ENCODE measurements at places on chromosomes 12 and 14.

DNA sequence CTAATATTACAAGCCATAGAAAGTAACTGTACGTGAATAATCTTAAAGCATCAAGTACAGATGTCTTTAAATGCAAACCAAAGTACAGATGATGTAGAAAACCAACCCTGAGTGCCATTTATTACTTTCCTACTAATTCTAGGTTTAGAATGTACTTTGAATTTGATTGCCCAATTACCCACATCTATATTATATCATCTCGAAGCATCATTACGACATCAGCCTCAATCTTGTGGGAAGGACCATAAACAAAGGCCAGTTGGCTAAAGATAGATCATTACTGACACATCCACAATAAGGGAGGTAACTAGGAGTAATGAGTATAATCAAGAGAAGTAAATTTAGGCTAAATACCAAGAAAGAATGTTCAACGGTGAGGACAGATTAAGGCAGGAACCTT is 478.9 kb downstream of the BCAT1 start:
- DNase-seq: no peak

DNA sequence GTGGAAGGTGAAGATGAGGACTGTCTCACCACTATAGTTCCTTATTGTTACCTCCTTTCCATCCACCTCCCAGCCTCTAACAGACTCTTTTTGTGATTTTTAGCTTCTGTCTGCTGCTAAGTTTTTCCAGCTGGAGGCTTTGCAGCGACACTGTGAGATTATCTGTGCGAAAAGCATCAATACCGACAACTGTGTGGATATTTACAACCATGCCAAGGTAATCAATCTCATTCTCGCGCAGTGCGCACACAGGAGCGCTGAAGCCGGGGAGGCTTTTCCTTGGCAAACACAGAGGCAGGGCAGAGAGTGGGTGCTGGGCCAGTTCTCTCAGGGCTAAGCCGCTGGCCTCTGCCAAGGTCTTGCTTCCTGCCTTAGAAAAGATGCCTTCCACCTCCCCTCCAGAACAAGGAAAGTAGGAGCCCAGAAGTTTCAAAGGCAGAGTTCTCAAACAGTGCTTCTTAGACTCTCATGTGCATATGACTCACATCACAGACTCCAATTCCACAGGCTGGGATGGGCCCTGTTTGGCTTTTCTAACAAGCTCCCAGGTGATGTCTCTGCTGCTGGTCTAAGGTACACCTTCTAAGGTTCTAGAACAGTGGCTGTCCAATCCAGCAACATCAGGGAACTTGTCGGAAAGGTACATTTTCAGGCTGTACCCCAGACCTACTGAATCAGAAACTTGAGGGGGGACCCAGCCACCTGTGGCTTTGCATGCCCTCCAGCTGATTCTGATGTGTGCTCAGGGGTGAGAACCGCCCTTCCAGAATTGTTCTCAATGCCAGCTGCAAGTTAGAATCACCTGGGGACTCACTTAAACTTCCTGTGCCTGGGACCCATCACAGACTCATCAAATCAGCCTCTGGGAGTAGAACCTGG is 33.8 kb upstream of the PWP1 start:
- DNase-seq: no peak

- DNase-seq: no peak
Observed at GRCh38 chr14:21256539-21257393, 12.5 kb downstream of the HNRNPC start.

- DNase-seq: no peak
Observed at GRCh38 chr12:5416571-5416970, 15.3 kb upstream of the NTF3 start.

GRCh38 chr12:65209655-65210043 is 40.3 kb downstream of the LEMD3 start:
- DNase-seq: peak; percentile 16

DNA sequence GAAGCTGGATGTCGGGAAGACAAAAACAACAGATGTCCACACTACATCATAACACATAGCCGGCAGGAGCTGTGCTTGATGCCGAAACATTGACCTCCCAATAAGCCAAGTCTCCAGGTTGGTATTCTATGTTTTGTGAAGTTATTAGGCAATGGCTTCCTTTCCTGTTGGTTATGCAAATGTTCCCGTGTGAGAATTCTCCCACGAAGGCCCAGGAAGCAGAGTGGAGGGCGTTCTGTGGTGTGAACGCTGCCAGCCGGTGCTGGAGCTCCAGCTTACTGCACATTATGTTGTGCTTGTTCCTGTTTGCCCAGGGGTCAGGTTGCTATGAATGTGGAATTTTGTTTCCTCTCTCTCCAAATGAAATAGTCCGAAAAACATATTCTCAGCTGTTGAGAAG is 156.4 kb upstream of the HMGA2 start:
- no peak for DNase-seq

GRCh38 chr12:68036642-68037041 is 47.4 kb downstream of the IFNG-AS1 start:
- no peak for DNase-seq

DNA sequence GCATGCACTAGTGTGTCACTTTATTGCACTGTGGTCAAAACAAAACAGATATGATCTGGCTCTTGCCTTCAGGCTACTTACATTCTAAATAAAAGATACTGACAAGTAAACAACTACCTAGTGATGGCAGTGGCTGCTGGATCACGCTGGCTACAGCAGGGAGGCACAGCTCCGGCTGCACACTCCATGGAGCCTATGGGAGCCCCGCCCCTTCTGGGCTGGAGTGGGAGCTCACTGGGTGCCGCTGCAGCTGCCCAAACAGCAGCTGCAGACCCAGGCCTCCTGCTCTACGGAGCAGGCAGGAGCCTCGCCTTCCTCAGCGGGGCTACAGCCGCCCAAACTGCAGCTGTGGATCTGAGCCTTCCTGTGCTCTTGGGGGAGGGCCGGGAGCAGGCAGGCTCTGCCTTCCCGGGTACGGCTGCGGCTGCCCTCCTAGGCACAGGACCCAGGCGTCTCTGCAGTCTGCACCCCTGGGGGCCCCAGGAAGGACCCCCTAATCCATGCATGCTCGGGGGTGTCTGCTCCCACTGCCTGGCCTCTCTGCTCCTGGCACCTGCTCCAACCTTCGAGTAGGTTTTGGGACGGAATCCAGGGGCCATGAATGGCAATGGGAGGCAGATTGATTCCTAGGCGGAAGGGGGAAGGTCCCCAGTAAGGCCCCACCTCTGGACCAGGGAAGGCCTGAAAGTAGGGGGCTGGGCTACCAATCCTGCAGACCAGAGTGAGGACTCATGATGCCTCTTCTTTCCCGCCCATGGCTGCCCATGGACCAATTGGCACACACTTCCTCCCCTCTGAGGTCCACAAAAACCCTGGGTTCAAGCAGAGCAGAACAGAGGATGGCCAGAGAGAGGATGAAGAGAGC is 253.1 kb downstream of the ANO6 start:
- no peak for DNase-seq

DNA sequence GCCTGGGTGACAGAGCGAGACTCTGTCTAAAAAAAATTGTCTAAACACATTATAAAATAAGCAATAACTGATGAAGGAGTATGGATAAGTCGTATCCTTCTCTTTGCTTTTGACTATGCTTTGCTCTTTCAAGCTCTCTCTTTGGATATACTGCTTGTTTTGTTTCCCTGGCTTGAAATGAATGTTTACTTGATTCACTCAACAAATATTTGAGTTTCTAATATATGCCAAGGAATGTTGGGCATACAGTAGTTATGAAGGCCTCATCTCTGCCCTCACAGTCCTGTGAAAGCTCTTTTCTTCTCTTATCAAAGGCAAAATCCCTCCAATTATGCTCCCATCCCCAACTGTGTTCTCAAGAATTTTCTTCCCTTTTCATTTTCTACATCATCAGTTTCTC is 123.5 kb downstream of the PTPRR start:
- DNase-seq: no peak

- DNase-seq: peak; percentile 16
Observed at GRCh38 chr12:62123721-62124203, 136.4 kb upstream of the USP15 start.

DNA sequence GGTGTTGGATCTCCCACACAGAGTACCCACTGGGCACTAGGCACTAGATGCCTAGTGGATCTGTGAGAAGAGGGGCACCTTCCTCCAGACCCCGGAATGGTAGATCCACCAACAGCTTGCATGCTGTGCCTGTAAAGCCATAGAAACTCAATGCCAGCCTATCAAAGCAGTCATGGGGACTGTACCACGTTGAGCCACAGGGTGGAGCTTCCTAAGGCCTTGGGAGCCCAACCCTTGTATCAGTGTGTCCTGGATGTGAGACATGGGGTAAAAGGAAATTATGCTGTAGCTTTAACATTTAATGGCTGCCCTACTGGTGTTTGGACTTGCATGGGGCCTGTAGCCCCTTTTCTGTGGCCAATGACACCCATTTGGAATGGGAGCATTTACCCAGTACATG is 1024.9 kb downstream of the TMEM121 start:
- DNase-seq: no peak

DNA sequence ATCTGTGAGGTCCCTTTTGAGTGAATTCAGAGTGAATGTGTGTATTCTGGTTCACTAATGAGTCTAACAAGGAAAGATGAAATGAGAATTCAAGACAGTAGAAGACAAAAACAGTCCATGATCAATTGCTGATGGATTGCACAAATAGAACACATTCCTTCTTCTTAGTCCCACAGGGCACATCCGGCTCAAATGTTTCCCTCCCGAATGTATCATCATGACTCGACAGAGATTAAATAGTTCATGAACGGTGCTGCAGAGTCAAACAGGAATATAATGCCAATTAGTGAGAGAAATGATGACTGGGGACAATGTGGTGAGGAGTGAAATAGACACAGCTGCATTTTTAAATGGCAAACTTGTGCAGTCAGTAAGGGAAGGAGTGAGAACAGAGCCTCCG is 11.5 kb upstream of the SFSWAP start:
- DNase-seq: no peak

DNA sequence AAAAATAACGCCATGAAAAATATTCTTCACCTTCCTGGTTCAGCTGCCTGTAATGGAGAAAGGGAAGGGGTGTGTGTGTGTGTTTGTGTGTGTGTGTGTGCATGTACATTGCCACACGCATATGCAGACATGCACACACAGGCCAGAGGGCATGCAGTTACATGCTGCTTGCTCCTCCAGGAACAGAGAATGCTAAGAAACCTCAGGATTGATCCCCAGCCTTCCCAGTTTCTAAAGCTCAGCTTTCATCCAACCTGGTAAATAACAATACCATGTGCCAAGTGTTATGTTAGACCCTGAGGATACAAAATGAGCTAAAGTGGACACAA is 241.7 kb downstream of the SPTSSA start:
- no peak for DNase-seq

DNA sequence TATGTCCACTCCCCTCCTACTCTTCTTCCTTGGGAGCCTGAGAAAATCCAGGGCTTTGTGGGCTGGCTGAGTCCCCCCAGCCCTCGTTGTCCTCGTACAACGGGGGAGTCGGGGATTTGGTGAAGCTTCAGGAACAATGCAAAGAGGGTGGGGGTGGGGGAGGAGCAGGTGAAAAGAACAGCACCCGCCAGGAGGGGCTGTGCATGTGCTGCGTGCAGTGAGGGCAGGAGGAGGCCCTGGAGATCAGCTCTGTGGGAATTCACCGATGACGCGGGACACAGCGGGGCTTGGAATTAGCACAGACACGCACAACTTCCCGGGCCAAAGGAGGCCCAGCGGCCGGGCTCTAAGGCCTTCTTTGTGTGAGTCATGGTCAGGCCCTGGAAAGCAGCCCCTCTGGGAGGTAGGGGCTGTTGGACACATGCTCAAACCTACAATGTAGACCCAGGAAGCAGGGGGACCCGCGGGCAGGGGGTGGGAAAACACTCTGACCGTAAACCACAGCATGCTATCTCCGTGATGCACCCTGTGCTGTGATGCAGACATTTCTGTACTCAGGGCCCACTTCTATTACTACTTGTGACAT is 32.8 kb downstream of the RBM19 start:
- DNase-seq: no peak

GRCh38 chr12:124940143-124940392 is 25.6 kb upstream of the UBC start:
- DNase-seq: no peak

GRCh38 chr14:94906991-94907587 is 137.2 kb upstream of the GSC start:
- no peak for DNase-seq

DNA sequence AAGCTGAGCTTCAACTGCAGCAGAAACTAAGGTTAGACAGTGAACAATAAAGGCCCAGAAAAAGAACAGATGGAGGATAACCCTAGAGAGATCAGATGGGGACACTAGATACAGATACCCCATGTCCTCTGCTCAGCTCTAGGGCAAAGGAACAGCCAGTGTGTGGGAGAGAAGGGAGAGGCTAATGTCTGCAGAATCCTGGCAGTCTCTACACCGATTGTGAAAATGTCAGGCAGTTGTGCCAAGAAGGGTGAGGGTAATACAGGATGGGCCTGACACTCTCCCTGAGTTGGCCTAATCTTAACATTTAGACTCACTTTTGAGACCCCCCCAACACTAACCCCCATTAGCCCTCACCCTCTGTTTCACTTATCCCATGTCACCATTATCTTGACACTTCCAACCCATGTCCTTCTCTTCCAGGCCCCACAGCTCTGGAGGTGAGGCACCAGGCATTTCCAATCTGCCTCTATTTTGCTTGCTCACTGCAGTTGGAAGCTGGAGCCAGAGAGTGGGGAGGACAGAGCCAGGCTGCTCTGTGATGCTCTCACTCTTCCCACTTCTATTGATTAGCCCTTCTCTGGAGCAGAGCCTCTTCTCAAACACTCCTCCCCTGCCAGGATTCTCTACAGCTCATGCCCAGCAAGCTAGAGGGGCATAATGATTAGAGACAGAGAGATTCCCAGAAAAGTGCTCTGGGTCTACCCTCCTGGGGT is 3.0 kb upstream of the BLOC1S1 start:
- no peak for DNase-seq

- no peak for DNase-seq
Observed at GRCh38 chr12:114916124-114916523, 232.1 kb upstream of the TBX3 start.

- no peak for DNase-seq
Observed at GRCh38 chr12:11182529-11182928, 4.2 kb downstream of the TAS2R42 start.

DNA sequence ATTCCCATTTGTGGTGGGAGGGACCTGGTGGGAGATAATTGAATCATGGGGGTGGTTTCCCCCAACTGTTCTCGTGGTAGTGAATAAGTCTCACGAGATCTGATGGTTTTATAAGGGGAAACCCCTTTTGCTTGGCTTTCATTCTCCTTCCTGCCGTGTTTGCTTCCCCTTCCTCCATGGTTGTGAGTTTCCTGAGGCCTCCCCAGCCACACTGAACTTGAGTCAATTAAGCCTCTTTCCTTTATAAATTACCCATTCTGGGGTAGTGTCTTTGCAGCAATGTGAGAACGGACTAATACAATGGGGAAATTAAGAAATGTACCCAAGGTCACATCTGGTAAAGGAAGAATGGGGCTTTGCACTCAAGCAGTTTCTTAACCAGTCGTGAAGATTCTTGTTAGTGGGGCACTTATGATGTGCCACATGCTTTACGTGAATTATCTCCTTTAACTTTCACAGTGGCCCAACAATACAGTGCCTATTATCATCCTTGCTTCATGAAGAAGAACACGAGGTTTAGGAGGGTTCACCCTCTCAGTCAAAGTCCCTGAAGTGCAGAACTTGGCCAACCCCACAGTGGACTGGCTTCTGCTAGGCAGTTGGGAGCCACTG is 234.3 kb downstream of the EFCAB11 start:
- no peak for DNase-seq
